ENCODE measurements at places on chromosomes 2 and 18.

- no peak for DNase-seq
Observed at GRCh38 chr2:240662681-240663080, 20.0 kb downstream of the AQP12B start.

GRCh38 chr2:137179542-137179941 lies 414.2 kb downstream of the THSD7B start:
- no peak for DNase-seq

DNA sequence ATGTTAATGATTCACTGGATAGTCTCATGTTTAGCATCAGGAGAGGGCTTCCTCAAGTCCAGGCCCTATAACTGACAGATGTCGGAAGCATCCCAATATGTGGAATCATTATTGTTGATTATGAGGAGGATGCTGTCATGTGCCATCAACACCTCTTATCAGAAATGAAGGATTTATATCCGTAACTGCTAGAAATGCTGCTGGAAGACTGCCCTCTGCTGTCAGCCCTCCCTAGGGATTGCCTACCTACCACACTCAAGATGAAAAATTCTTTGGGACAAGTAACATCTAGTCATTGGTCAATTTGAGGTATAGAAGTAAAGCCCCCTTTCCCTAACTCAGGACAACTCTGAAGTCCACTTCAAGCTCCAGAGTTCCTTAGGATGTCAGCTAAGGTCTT lies 1166.5 kb upstream of the NXPH2 start:
- no peak for DNase-seq

GRCh38 chr18:7878265-7879211 lies 311.4 kb downstream of the PTPRM start:
- no peak for DNase-seq

DNA sequence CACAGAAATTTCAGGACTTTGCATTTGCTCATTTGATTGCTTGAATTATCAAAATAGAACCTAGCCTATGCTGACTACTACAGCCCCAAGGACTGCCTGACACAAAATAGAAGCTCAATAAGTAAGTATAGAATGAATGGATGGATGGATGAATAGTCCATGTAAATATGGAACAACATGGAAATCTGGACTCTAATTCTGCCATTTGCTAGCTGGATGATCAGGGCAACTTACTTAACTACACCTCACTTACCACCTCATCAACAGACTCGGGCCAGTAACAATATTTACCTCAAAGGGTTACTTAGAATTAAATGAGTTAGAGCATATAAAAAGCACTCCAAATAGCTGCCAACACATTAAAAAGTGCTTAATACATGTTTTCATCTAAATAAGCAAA lies 50.6 kb downstream of the NBAS start:
- no peak for DNase-seq

DNA sequence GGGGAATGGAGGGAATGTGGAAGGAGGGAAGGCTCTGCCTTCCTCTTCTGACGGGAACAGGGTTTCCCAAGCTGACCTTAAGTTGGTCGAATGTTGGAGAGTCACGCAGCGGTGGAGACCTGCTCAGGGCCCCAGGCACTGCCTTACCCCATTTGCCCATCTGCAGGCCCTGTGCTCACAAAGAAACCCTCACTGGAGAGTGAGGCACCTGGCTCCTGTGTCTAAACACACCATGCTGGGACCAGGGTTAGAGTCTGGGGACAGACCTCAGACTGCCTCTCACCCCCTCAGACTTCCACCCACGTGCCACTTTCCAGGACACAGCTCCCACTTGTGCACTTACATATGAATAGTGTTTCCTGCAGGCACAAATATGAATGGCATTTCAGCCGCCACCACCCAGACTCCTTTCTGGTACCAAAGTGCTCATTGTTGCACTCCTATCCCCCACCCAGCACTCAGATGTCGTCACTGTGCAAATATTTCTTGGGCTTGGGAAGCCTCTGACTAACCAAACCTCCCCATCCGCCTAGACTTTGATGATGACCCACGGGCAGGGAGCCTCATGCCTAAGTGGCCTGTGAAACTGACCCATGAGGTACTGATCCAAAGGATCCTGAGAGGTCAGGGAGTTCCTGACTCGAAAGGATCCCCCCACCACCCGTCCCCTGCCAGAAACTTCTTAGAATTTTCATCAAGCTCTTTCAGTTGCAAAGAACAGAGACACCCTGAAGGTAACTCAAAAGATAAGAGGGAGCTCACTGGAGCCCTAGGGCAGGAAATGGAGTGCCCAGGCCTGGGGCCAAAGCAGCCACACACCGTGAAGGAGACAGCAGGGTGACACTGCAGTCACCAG lies 78.3 kb downstream of the STPG4 start:
- DNase-seq: peak; percentile 95

DNA sequence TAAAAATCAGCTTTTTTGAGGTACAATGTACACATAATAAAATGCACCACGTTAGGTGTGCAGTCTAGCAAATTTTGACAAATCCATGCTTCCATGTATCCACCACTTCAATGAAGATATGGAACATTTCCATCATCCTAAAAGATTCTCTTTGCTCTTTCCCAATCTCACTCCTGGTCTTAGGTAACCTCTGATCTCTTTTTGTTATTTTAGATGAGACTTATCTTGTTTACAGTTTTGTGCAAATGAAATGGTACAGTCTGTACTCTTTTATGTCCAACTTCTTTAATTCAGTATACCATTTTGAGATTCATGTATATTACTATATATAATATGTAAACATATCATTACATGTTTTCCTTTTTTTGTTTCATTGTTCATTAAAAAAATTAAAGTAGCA lies 16.3 kb upstream of the SERPINB5 start:
- DNase-seq: no peak

- DNase-seq: no peak
Observed at GRCh38 chr18:75198036-75198435, 10.9 kb downstream of the PTGR3 start.

DNA sequence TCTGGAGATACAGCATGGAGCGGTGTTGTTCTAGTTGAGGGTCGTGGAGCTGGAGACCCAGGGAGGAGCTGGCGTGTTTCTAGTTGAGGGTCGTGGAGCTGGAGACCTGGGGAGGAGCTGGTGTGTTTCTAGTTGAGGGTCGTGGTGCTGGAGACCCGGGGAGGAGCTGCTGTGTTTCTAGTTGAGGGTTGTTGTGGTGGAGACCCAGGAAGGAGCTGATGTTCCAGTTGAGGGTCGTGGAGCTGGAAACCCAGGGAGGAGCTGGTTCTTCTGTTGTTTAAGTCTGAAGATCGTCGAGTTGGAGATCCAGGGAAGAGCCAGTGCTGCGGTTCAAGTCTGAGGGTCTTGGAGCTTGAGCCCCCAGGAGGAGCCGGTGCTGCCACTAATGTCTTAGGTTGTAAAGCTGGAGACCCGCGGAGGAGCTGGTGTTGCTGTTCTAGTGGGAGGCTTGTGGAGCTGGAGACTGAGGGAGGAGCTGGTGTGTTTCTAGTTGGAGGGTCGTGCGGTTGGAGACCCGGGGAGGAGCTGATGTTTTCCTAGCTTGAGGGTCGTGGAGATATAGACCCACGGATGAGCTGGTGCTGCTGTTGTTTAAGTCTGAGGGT lies 155.3 kb downstream of the RTP5 start:
- DNase-seq: no peak

DNA sequence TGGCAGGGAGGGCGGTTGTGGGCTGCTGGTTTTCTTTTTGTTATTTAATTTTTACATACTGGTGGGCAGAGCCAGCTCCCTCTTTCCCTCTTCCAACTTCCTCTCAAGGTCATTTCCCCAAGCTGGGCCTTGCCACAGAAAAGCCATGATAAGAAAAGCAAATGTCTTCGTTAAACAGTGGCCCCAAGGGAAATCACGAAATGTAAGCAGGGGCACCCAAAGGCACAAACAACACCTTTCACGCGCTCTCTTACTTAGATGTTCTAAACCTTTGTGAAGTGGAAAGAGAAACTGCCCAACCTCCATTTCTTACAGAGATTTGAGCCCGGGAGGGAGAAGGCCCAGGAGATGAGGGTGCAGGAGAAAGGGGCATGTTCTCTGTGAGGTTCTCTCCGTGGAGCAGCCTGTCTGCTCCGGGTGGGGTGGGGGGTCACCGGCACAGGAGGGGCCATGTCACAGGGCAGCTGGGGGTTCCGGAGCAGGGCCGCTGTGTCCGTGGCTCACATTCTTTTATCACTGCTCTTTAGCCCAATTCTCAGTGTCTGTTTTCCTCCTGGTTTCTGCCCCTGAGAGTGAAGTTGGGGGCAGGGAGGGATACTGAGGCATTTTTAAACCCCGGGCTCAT lies 190.7 kb upstream of the GATA6 start:
- DNase-seq: no peak

- peak; percentile 25 for DNase-seq
Observed at GRCh38 chr18:45626330-45627203, 11.3 kb downstream of the SLC14A2 start.

DNA sequence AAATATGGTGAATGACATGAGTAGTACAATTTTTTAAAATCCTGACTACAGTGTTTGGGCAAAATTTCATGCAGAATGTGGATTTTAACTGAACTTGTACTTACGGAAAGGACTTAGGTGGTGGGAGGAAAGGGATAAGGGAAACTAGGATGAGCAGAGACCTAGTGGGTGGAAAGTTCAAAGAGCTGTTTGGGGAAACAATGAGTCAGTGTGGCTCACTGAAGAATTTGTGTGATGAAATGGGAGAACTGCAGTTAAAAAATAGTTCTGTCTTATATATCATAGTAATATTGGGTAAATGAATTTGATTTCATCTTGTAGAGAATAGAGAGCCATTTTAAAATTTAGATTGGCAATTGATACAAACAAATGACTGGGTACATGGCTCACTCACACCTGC lies 220.1 kb upstream of the CTAGE1 start:
- peak; percentile 24 for DNase-seq

- DNase-seq: peak; percentile 29
Observed at GRCh38 chr2:177998006-177998405, 74.6 kb downstream of the PDE11A start.

DNA sequence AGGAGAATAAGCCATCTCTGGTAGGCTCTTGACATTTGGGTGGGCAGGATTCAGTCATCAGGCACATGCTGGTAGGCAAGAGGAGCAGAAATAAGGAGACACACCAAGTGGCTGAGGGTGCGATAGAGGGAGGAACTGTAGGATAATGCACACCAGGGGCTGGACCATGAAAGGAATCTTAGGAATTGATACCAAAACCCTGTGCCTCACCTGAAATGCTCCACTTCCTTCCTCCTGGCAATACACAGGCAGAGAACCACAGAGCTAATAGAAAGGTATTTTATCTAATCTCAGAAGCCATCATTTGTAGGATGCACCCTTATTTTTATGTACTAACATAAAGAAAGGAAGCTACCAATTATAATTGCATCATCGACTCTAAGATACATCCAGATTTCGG lies 4.4 kb upstream of the CYP1B1 start:
- no peak for DNase-seq

- no peak for DNase-seq
Observed at GRCh38 chr2:135154962-135155361, 102.9 kb downstream of the RAB3GAP1 start.

DNA sequence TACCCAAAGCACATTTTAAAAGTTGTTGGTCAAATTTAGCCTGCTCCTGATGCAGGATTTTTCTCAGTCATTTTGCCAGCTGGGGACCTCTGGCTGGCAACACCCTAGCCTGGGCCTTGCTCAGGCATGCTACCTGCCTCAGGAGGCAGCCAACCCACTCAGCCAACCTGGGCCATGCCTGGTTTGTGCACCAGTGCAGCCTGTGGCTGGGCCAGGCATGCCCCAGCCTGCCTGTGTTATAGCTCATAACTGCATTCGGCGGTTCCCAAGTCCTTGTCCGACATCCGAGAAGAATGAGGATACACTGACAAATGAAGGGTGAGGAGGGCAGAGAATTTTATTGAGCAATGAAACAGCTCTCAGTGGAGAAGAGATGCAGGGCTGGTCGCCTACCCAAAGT lies 608.0 kb downstream of the SUCLG1 start:
- DNase-seq: no peak

DNA sequence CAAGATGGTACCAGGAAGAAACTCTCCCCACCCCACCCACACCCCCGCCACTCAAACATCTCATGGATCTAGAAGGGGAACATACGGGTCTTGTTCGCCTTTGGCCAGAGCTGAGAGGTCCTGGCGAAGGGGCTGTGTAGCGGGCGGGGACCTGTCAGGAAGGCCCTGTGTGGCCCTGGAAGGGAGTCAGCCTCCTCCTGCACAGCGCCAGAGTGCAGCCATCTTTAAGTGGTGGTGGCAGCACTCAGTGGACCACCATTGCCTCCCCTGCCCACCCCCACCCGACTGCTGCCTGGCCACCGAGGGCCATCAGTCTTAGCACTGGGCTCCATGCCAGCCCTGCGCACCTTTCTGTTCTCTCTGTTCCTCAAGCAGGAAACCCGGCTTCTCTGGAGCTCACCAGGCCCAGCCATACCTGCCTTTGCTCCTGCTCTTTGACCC lies 11.6 kb upstream of the FAHD2A start:
- DNase-seq: no peak

GRCh38 chr2:64330281-64331113 lies 123.5 kb upstream of the LGALSL start:
- DNase-seq: peak; percentile 53

GRCh38 chr2:205721057-205721449 lies 38.8 kb downstream of the NRP2 start:
- DNase-seq: no peak

GRCh38 chr2:40814616-40815015 lies 362.7 kb upstream of the SLC8A1 start:
- DNase-seq: no peak

DNA sequence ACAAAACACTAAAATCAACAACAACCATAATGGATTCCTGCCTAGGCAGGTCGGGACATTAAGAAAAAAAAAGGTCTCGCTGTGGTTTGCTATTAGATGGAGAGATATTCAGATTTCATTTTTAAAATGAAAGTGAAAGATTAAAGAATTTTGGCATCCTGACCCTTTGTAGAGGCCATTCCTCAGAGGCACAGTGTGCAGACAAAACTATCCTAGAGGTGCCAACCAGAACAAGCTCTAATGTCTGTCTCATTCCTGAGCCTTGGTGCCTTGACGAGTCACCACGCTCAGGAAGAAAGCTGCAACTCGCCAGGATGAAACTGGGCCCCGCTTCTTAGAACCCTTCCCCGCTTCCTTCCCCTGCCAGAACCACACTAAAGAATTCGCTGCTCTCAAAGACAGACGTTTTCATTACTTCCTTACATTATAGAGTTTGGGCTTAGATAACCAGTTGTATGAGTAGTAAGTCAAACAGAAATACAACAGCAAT lies 156.0 kb downstream of the TGIF1 start:
- no peak for DNase-seq

GRCh38 chr2:174589334-174589733 lies 8.3 kb downstream of the WIPF1 start:
- no peak for DNase-seq

DNA sequence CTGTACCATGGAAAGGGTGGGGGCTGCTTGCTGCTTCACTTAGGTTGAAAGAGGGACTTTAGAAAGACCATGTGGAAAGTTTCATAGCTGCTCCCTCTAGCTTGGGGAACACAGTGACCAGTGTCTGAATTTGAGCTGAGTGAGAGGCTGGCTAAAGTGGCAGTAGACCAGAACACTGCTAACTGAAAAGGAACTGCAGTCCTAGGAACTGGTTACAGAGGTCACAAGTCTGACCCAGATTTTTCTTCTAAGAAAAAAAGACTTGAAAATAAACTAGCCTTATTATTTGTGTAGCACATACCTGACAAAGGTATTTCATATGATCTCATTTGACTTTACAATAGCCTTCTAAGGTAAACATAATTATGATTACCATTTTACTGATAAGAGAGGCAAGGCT lies 153.6 kb downstream of the FSHR start:
- no peak for DNase-seq
